ENCODE measurements at places on chromosomes 2 and 18.

- DNase-seq: no peak
Measured at GRCh38 chr2:30109856-30110255, 37.0 kb upstream of the YPEL5 start.

- DNase-seq: no peak
Measured at GRCh38 chr2:70944111-70944690, 8.5 kb downstream of the ATP6V1B1 start.

- no peak for DNase-seq
Measured at GRCh38 chr2:215918901-215919599, 94.3 kb downstream of the MREG start.

GRCh38 chr2:111037128-111037527 lies 83.6 kb upstream of the BCL2L11 start:
- no peak for DNase-seq

DNA sequence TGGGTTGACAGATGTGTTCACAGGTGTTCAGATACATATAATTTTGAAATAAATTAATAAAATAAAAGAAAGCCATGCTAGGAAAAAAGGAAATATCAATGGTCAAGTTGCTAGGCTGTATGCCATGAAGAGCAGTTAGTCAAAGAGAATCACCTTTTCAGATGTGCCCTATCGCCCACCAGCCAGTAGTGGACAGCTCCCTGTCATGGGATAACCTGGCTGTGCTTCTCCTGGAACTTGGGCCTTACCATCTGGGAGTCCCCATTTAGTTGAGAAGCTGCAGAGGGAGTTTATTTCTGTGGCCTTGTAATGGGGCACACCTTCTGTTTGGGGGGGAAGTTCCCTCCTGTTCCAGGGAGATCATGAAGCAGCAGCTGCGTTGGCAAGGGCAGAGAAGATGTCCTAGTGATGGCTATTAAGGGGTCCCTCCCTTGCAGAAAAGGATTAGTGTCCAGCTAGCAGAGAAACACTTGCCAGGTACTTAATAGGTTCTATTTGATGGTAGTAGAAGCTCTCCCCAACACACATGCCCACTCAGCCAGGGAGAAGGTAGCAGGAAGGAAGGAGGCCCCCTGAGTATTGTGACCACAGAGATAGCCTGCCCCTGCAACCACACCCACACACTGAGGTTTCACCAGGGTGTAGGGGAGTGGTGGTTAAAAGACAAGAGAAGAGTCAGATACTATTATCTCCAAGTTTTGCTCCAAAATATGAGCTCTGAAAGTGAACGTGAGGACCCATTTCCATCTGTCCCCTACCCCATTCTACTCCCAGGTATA lies 117.7 kb downstream of the B3GNT2 start:
- no peak for DNase-seq

- no peak for DNase-seq
Measured at GRCh38 chr2:79596403-79596802, 83.6 kb downstream of the CTNNA2 start.

- DNase-seq: no peak
Measured at GRCh38 chr18:55152801-55153200, 193.5 kb upstream of the CCDC68 start.

GRCh38 chr2:230821261-230821990 lies 43.3 kb upstream of the ITM2C start:
- no peak for DNase-seq

GRCh38 chr18:79510046-79510685 lies 114.4 kb downstream of the NFATC1 start:
- no peak for DNase-seq

- no peak for DNase-seq
Measured at GRCh38 chr18:43775591-43775990, 498.3 kb upstream of the SYT4 start.

DNA sequence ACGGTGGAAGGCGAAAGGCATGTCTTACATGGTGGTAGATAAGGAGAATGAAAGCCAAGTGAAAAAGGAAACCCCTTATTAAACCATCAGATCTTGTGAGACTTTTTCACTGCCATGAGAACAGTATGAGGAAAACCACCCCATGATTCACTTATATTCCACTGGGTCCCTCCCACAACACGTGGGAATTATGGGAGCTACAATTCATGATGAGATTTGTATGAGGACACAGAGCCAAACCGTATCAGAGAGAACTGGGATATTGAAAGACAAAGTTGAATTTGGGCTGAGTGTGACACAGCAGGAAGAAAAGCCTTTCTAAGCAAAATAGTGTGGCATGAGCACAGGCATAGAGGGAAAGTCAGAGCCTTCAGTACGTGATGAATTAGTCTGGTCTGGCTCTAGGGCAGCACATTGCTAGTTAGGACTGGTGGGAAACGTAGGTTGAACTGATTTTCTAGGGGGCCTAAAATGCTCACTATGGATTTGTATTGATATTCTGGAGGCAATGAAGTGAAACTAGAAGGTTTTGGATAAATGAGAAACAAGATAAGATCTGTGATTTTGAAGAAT lies 84.8 kb upstream of the RND3 start:
- no peak for DNase-seq

GRCh38 chr2:210730672-210731071 lies 174.3 kb downstream of the CPS1 start:
- no peak for DNase-seq

- DNase-seq: no peak
Measured at GRCh38 chr2:157893611-157894010, 17.5 kb upstream of the ACVR1 start.

DNA sequence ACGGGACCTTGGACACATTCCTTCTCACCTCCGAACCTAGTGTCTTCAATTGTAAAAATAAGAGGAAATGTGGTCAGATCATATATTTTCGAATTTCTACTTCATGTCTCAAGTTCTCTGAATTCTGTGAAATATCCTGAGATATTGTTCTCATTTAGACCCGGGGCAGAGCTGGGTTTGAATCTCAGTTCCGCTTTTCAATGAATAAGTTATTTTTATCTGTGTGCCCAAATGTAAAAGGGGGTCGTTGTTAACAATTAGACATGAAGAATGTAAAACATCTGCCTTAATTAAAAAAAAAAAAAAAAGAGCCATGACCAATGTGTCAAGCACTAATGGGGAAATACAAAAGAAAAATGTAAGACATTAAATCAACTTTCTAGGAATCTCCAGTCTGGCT lies 48.9 kb upstream of the BCL11A start:
- no peak for DNase-seq

DNA sequence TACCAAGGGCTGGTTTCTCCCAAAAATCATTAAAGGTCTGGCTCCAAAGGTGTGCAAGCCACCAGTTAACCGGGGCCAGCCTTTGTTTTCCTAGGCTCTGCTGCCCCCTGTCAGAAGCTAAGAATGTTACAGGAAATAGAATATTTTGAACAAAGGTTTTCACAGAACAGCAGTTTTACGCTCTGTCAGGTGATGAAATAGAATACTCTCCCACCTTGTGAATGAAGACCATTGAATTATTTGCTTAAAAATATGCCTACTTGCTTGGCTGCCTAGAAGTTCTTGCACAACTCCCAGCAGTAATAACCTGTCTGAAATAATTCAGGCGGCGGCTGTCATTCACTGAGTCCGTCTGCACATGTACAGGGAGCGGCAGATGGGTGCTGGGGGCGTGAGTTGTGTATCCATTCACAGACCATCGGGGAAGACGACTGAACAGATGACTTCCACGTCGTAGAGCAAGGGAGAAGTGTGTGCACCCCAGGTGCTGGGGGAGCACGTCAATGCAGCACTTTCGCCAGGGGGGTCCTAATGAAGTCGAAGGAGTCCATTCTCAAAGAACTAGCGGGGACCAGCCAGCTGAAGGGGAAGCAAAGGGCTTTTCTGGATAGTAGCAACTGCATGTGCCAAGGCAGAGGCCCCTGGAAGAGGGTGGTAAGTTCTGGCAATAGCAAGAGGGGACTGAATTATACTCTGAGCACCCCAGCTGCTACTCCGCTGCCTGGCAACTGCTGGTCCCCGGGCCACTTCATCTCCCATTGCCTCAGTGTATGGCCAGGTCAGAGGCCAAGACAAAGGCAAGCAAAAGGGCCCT lies 56.1 kb downstream of the SF3B1 start:
- peak; percentile 52 for DNase-seq

DNA sequence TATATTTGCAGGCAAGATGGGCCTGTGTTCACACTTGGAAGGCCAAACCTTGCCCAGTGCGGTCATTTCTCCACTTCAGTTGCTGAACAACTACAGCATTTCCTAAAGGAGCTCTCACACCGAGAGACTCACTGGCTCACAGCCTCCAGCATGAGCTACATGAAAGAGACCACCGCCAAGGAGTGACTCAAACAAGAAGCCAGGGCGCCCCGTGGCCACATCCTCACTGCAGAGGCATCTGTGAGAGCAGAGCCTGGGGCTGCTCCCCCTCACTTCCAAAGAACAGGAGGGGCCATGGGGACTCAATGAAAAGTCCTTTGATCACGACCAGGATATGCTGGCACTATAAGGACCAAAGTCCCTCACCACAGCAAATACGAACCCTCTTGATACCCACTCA lies 50.0 kb downstream of the TMEM163 start:
- peak; percentile 99 for DNase-seq

- no peak for DNase-seq
Measured at GRCh38 chr2:85914922-85915321, 26.1 kb upstream of the ST3GAL5 start.

DNA sequence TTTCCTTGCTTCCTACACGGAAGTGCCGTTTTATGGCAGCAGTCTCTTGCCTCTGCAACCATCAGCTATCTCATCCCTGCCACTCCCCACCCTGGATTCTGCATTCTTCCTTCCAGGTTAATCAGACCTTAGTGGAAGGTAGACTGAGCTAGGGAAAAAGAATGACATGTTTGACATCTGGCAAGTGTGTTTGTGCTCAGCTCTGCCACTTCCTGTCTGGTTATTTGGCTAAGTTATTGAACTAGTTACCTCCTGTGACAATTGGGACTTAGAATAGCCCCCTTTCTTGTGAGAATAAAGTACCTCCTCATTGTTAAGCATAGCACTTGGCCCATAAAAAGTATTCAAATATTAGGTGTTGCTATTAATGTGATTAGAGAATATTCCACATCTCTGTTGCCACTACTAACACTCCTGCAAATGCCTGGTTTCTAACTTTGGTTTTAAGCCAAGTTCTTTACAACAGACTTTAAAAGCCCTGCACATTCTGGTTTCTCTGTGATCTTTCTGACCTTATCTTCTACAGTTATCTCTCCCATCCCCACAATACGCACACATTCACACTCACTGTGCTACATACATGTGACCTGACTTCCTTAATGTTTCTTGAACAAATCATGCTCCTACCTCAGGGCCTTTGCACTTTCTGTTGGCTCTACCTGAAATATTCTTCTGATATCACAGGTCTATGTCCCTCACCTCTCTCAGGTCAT lies 10.8 kb upstream of the MAPRE2 start:
- DNase-seq: no peak

DNA sequence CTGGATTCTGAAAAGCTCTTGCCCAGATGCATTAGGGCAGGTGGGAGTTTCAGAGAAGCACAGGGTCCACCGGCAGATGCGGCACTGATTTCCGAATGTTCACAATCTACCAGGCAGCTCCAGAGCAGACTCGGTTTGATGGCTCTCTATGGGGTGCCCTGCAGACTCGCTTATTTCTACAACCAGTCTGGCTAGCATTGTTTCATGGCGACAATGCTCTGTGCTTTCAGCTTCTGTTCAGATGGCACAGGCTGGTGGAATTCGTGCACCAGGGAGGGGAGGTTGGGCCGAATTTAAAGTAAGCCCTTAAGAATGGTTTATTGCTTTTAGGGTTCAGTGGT lies 9.9 kb downstream of the MYT1L start:
- DNase-seq: no peak

DNA sequence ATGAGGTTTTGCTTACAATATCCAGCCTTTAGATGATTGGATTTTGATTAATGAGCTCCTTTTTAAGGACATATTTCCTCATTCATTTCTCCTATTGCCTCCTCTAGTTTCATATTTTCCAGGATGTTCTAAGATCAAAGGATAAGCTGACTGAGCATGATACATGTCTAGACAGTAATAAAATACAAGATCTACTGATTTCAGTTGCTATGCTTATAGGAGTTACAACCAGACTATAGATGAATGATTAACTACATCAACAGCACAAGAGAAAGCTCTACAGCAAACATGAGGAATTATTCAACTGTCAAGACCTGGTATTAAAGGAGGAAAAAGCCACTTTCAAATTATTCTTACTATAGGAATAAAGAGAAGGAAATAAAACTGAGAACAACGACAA lies 85.0 kb upstream of the LINC00305 start:
- no peak for DNase-seq

DNA sequence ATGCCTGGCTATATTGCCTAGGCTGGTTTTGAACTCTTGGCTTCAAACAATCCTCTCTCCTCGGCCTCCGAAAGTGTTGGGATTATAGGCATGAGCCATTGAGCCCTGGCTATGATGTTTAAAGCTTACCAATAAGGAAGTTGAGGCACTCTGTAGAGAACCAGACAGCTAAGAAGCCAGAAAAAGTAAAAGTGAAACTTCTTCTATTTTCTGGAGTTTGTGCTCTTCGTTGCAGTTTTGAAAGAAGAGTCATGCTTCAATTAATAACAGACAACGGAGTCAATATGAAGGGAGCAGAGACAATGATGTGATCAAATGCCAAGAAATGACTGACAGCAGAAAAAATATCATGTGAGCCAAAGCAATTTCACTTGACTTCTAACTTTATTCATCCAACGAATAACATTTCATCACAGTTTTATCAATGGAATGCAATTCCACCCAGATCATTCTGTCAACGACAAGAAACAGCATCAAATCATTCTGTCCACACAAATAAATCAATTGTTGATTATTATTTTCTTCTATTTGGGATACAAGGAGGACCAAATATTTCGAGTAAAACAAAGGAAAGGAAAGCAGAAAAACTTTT lies 175.5 kb upstream of the CELF4 start:
- no peak for DNase-seq

DNA sequence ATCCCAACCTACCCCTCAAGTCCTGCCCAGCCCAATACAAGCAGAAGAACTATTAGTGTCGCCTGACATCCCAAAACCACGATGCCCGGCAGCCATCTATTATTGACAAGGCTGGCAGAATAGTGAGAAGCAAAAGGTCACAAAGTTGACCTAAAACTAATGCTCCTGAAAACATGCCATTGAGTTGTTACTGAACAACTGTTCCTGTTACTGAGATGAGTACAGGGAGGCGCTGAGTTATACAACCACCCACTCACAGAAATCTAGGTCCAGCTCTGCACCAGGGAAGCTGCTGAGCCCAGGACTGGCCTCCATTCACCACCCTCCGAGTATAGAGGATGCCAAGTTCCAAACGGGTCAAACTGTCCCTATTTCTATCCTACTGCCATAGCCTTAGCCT lies 180.0 kb upstream of the ACAA2 start:
- DNase-seq: no peak

- DNase-seq: peak; percentile 46
Measured at GRCh38 chr18:54392543-54393023, 34.9 kb downstream of the C18orf54 start.

GRCh38 chr18:23857756-23858155 lies 156.8 kb upstream of the TTC39C start:
- no peak for DNase-seq
